ENCODE measurements at places on chromosomes 1 and 21.

DNA sequence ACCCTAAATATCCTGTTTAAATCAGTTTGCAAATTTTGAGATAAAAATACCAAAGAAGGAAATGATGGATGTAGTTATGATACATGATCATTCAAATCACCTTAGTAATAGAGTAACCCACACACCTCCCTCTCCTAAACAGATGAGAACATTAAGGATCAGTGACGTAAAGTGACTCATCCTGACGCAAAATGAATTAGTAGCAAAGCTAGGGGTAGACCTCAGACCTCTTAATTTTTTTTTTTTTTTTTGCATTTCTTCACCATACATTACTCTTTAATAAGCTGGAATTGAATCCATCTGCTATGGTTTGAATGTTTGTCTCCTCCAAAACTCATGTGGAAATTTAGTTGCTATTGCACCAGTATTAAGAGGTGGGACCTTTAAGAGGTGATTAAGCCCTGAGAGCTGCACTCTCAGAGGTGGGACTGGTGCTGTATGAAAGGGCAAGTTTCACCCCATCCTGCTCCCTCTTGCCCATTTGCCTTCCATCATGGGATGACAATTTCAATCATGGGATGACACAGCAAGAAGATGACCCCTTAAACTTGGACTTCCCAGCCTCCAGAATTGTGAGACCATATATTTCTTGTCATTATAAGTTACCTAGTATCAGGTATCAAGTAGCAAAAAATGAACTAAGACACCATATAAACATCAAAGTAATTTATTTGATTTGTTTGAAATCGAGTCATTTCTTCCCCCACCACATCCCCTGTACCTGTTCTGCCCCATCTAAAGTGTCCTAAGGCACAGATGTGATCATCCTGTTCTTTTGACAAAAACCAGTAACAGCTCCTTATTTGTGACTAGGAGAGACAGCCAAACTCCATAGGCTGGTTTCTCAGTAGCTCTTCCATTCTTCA lies 114.6 kb upstream of the DUSP10 start:
- no peak for DNase-seq

- no peak for DNase-seq
These were observed 15.9 kb upstream of the PRDM15 start for GRCh38 chr21:41894922-41895557.

GRCh38 chr1:65404941-65405340 lies 15.5 kb upstream of the LEPR start:
- no peak for DNase-seq

GRCh38 chr1:175481126-175482070 lies 262.0 kb downstream of the TNR start:
- DNase-seq: no peak

GRCh38 chr1:91515994-91516393 lies 15.3 kb downstream of the CDC7 start:
- DNase-seq: no peak

GRCh38 chr1:202317941-202318925 lies 23.5 kb downstream of the UBE2T start:
- no peak for DNase-seq

- no peak for DNase-seq
These were observed 99.6 kb upstream of the SAMSN1 start for GRCh38 chr21:14645702-14646101.

GRCh38 chr1:119635811-119636390 lies 12.2 kb downstream of the ZNF697 start:
- DNase-seq: no peak

- DNase-seq: no peak
These were observed 24.3 kb upstream of the ELAVL4 start for GRCh38 chr1:50084389-50084788.

DNA sequence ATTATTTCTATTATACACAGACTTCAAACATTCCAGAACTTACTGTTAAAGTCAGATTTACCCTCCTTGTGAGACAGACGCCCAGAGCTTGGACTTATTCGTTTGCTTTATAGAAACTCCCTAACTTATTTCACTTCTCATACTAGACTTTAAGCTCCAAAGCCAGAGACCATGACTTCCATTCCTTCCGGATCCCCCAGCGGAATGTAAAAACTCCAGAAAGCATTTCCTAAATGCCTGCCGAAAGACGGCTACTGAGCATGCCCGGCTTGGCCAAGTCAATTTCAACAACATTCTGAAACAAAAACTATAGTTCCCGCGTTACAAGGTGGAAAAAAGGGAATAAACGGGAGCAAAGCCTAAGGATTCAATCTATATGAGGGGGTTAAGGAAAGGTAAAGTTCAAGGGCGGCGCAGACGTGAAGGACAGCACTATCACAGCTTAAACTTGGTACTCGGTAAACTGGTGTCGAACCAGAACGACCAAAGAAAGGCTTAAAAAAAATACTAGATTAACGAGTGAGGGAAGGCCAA lies 1.1 kb downstream of the USP48 start:
- DNase-seq: no peak

DNA sequence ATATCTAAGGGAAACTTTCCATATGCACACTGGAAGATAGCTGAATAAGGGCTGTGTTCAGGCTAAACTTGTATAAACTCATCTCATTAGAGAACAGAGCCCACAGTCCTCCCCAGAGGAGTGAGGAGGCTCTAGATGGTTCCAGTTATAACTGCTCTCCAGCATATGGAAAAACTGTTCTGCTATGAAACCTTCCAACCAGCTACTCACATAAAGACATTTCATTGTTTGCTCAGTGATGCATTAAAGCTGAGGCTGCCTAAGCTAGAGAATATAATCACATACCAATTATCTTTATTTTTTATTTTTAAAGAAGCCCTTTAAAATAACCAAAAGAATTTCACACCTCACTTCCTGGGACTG lies 13.3 kb downstream of the AHCYL1 start:
- DNase-seq: no peak

GRCh38 chr1:175569117-175569743 lies 174.2 kb downstream of the TNR start:
- no peak for DNase-seq

- DNase-seq: no peak
These were observed 14.9 kb upstream of the RAB42 start for GRCh38 chr1:28577052-28577678.

DNA sequence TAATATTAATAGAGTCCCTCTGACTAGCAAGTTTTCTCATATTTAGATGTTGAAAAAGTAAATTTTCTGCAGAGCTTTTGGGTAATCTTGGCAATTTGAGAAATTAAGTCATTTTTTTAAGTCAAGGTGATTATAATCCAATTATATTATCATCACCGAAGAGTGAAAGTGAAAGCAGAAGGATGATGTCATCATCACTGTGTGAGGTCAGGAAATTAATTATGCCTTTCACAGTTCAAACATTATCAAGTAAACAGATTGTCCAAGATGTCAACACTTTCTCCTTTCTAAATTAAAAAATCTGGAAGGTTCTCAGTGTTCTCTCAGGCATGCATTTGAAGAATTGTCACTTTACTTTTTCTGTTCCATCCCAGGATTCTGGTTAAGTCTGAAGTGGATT lies 296.0 kb downstream of the TBX15 start:
- no peak for DNase-seq

GRCh38 chr1:64920941-64921589 lies 45.3 kb downstream of the JAK1 start:
- DNase-seq: no peak

GRCh38 chr1:52574594-52574993 lies 21.7 kb upstream of the TUT4 start:
- no peak for DNase-seq
